CD4-positive, alpha-beta memory T cell (primary cell): ENCODE measurements at places on chromosomes 6 and 20. TPM values are rescaled to one million over a fixed set of nuclear protein-coding genes. Genes with fewer than 3 reads are reported as not detected.

ADNP gene
- 65.6 TPM for total RNA-seq

EDN3 gene
- total RNA-seq, result 0.78 TPM

GRCh38 chr6:169976301-169977081 is 225.1 kb downstream of the ERMARD start:
- no peaks in the 10 kb centered on the region for H3K4me1 ChIP-seq
- H3K27me3 ChIP-seq, result no peaks in the 10 kb centered on the region
- H3K36me3 ChIP-seq, result no peaks in the 10 kb centered on the region
- no peak overlapping the region for H3K4me3 ChIP-seq

GRCh38 chr6:138795809-138796603 is at the start of gene ECT2L:
Gene ECT2L, plus strand, starts transcription at chr6:138796087. Its CDS starts 17,188 bp downstream, at chr6:138813275.
- no peak for DNase-seq
- no peak within 1 kb of the TSS for H3K27ac ChIP-seq
- H3K4me3 ChIP-seq, result no peak within 1 kb of the TSS
- H3K4me1 ChIP-seq, result no peaks in the 10 kb centered on the region

DNA sequence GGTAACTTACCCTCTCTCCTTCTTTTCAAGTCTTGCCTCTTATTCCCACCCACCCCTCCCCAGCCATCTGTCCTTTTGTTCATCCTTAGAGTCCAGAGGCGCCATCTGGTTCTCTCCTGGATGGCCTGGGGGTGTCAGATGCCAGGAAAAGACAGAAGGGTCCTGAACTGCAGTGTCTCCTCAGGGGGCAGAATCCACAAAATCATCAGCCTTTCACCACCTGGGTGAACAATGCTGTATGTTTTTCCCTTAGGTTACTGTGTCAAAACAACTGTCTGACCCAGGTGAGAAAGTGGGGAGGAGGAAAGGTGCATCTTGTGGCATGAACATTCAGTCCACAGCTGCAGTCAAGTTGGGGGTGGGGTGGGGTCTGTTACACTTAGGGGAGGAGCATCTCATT is 47.9 kb upstream of the FYN start:
- no peaks in the 10 kb centered on the region for H3K4me1 ChIP-seq
- no peak overlapping the region for H3K27ac ChIP-seq
- no peaks in the 10 kb centered on the region for H3K27me3 ChIP-seq
- no peaks in the 10 kb centered on the region for H3K36me3 ChIP-seq
- no peak overlapping the region for H3K4me3 ChIP-seq

MATN4 gene
- total RNA-seq, result not detected

BPI gene
- not detected for total RNA-seq

GRCh38 chr6:136923954-136924673 is 2.0 kb downstream of the SLC35D3 start:
- H3K27me3 ChIP-seq, result peaks cover 36% of the 10 kb centered on the region
- H3K4me3 ChIP-seq, result no peak overlapping the region
- H3K27ac ChIP-seq, result no peak overlapping the region
- peaks cover 39% of the 10 kb centered on the region for H3K4me1 ChIP-seq
- no peak for DNase-seq
- H3K36me3 ChIP-seq, result no peaks in the 10 kb centered on the region

KCNK15 gene
- not detected for total RNA-seq

- no peaks in the 10 kb centered on the region for H3K27me3 ChIP-seq
- no peaks in the 10 kb centered on the region for H3K36me3 ChIP-seq
- no peaks in the 10 kb centered on the region for H3K4me1 ChIP-seq
- no peak for DNase-seq
- no peak overlapping the region for H3K27ac ChIP-seq
Measured at GRCh38 chr20:51154708-51155690, 132.1 kb upstream of the KCNG1 start.

GRCh38 chr20:44861531-44862006 is 23.9 kb upstream of the YWHAB start:
- H3K4me3 ChIP-seq, result no peak overlapping the region
- no peaks in the 10 kb centered on the region for H3K36me3 ChIP-seq
- H3K27me3 ChIP-seq, result no peaks in the 10 kb centered on the region
- DNase-seq, result no peak
- H3K27ac ChIP-seq, result no peak overlapping the region

- no peak for DNase-seq
- no peaks in the 10 kb centered on the region for H3K27me3 ChIP-seq
- peaks cover 5% of the 10 kb centered on the region for H3K4me1 ChIP-seq
- H3K4me3 ChIP-seq, result no peak overlapping the region
Measured at GRCh38 chr6:34352305-34352937, 40.0 kb downstream of the NUDT3 start.

DNA sequence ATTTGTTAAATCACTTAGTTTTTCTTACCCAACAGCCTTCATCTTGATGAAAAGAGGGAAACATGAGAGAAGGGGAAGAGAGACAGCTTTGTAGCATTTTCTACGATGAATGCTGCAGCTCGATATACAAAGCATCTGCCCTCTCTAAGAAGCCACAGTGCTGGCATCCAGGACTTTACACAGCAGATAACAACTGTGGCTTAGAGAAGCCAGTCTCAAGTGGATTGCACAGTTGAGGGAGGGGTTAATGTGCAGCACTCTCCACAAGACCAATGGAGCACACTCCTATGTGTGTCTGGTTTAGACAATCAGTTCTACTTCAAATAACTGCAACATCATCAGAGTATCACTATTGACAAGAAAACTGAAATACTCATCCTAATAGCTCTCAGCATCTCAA is 5.8 kb downstream of the C6orf120 start:
- H3K27ac ChIP-seq, result no peak overlapping the region
- no peaks in the 10 kb centered on the region for H3K27me3 ChIP-seq
- H3K4me3 ChIP-seq, result no peak overlapping the region
- peaks cover 35% of the 10 kb centered on the region for H3K4me1 ChIP-seq
- DNase-seq, result no peak

DNA sequence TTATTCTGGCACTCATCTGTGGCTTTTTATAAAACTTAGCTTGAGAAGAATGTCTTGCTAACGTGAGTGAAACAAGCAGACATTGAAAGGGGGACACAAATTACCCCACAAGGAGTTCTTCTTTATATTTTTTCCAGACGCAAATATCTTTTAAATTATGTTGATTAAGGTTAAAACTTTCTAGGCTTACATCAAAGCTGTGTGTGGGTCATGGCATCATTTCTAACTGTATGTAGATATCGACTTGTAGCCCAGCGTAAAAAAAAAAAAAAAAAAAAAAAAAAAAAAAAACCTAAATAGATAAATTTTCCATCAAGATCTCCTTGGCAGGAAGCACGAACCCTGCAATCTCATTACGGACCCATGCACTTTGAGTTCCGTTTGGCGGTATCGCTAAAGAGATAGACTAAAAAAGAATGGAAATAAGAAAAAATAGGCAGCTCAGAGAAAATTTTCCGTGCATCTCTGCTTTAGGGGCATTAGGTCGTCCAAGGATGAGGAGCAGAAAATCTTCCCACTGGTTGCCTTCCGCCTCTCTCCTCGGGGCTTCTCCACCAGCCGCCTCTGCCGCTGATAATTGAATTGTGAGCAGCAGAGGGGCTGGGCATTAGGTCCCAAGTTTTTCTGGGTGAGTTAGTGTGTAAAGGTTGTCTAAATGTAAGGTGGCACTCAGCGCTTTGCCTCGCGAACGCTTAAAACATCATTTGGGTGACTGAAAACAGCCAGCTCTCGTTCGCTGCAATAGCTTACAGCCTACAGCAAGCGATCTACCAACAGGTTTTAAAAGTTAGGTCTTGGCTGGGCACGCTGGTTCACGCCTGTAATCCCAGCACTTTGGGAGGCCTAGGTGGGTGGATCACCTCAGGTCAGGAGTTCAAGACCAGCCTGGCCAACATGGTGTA is 194.0 kb downstream of the TRIM27 start:
- H3K27me3 ChIP-seq, result peaks cover 23% of the 10 kb centered on the region
- no peak overlapping the region for H3K4me3 ChIP-seq
- no peaks in the 10 kb centered on the region for H3K36me3 ChIP-seq
- H3K4me1 ChIP-seq, result peaks cover 10% of the 10 kb centered on the region
- DNase-seq, result no peak

- no peaks in the 10 kb centered on the region for H3K27me3 ChIP-seq
- DNase-seq, result no peak
- H3K36me3 ChIP-seq, result no peaks in the 10 kb centered on the region
Measured at GRCh38 chr6:167568407-167569024, 243.6 kb downstream of the TTLL2 start.

GATA5 gene
- not detected for total RNA-seq

- H3K36me3 ChIP-seq, result no peaks in the 10 kb centered on the region
- no peak overlapping the region for H3K4me3 ChIP-seq
- no peaks in the 10 kb centered on the region for H3K4me1 ChIP-seq
- no peaks in the 10 kb centered on the region for H3K27me3 ChIP-seq
- no peak overlapping the region for H3K27ac ChIP-seq
Measured at GRCh38 chr6:15994814-15995459, 133.9 kb upstream of the MYLIP start.

DNA sequence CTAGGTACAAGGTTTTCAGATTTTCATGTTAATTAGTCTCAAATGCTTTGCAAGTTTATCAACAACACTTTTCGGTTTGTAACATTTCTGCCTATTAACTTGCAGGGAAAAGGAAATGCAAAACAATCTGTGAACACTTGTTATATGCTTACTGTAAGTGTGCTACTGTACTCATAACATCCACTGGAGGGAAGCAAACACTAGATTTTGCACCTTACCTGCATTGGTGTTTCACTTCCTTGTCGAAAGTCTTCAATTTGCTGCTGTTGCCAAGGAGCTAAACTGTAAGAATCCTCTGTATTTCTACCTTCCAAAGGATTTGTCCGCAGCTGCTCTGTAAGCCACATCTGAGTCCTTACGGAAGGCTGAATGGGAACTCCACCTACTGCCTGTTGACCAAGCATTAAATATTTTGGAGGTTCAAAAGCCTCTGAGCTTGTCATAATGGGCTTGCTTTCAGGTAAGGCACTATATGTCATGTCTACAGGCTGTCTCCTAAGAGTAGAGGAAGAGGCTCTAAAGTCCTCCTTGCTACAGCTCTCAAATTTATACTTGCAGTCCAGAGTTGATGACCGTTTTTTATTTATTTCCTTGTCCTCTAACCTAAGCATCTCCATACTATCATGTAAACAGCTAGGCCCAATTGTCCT is 17.3 kb downstream of the PLN start:
- H3K4me1 ChIP-seq, result peaks cover 12% of the 10 kb centered on the region
- H3K4me3 ChIP-seq, result no peak overlapping the region
- no peaks in the 10 kb centered on the region for H3K27me3 ChIP-seq
- H3K36me3 ChIP-seq, result no peaks in the 10 kb centered on the region

GRCh38 chr6:117674503-117674902 is 766 bp upstream of the NUS1 start:
- DNase-seq, result no peak
- no peaks in the 10 kb centered on the region for H3K27me3 ChIP-seq
- H3K36me3 ChIP-seq, result no peaks in the 10 kb centered on the region

DNA sequence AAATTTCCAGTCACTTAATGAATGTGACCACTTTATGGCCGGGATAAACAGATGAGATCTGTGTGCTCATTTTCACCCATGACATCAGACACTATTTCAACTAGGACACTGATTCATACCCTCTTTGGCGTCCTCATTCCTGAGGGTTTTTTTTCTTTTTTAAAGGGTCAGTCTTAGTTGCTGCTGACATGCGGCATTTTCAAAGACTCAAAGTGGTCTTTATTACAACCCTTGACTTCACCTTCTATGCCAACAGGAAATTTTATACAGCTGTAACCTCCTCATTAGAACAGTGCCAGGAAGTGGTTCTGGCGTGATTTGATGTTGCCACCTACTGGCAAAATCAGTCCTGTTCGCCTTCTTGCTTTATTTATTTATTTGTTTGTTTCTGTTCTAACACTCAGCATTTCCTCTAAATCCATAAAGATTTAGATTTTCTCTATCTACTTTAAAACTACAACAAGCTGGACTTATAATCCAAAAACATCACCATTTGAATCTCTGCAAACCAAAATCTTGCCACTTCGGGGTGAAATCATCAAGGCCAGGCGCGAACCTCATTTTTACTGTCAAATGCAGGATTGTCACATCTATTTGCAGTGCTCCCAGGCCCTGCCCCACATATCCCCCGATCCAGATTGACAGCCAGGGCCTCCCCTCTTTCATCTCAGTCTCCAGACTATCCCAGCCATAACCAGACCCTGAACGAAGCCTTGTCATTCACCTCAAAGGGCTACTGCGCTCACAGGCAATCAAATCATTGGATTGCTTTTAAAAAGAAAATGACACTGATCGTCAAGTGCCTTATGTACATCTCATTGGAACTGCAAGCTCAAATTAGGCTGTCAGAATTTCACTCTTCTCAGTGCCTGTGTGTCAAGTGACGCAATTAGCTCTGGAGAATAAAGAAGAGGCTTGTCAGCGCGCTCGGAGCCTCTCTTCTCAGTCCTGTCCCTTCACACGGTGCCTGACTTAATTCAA is 77.5 kb downstream of the C6orf118 start:
- no peaks in the 10 kb centered on the region for H3K27me3 ChIP-seq
- no peaks in the 10 kb centered on the region for H3K36me3 ChIP-seq
- H3K4me3 ChIP-seq, result no peak overlapping the region
- no peak overlapping the region for H3K27ac ChIP-seq

PTP4A1 gene
- 22.6 TPM for total RNA-seq

GRCh38 chr6:37524970-37525318 is 25.3 kb upstream of the CCDC167 start:
- no peaks in the 10 kb centered on the region for H3K36me3 ChIP-seq
- no peak overlapping the region for H3K27ac ChIP-seq
- peaks cover 19% of the 10 kb centered on the region for H3K4me1 ChIP-seq

PPP2R5D gene
- 38.0 TPM for total RNA-seq

- no peaks in the 10 kb centered on the region for H3K4me1 ChIP-seq
- no peak overlapping the region for H3K4me3 ChIP-seq
- DNase-seq, result no peak
- H3K27ac ChIP-seq, result no peak overlapping the region
- H3K27me3 ChIP-seq, result peaks cover 3% of the 10 kb centered on the region
Measured at GRCh38 chr6:17178754-17179529, 77.1 kb downstream of the STMND1 start.

DNA sequence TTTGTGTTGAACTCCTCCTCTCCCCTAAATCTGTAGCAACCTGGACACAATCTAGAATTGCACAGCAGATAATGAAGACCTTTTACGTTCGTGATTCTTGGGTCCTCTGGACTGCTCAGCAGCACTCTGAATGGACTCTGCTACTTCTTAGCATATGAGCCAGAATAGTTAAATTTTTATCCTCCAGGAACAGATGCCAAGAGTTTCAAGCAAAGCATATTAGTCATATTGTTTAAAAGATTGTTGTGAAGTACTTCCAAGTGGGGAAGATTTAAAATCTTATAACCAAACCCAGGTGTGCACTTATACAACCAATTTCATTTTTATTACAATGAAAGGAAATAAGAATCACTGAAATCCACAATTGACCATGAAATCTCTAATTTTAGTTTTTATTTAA is 118.9 kb upstream of the EXOC2 start:
- no peaks in the 10 kb centered on the region for H3K27me3 ChIP-seq
- no peaks in the 10 kb centered on the region for H3K36me3 ChIP-seq
- no peaks in the 10 kb centered on the region for H3K4me1 ChIP-seq
- no peak for DNase-seq
- H3K4me3 ChIP-seq, result no peak overlapping the region
